Activated T-cell treated with anti-CD3 and anti-CD28 coated beads, Interleukin-2, amount 50 U/mL, for 4 hours (primary cell): ENCODE measurements at places on chromosomes 6 and 20. TPM values are rescaled to one million over a fixed set of nuclear protein-coding genes. Genes with fewer than 3 reads are reported as not detected.

DNA sequence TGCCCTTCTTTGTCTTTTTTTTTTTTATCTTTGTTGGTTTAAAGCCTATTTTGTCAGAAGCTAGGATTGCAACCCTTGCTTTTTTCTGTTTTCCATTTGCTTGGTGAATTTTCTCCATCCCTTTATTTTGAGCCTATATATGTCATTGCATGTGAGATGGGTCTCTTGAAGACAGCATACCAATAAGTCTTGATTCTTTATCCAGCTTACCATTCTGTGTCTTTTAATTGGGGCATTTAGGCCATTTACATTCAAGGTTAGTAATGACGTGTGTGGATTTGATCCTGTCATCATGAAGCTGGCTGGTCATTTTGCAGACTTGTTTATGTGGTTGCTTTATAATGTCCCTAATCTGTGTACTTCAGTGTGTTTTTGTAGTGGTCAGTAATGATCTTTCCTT, 9.5 kb upstream of the TSPYL4 start:
- no peak for DNase-seq

DNA sequence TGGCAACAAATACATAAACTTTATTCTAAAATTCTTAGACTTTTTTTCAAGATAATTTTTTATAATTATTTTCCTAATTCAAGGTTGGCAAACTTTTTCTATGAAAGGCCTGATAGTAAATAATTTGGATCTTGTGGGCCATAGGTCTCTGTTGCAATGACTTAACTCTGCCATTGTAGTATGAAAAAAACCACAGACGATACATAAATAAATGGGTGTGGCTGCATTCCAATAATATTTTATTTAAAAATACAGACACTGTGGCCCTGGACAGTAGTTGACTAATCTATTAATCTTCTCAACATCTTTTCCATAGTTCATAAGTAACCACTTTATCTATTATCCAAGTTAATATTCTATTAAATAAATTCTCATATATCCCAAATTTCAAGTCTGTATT, 281.1 kb downstream of the SYNE1 start:
- DNase-seq: no peak

- DNase-seq: no peak
These were observed 16.3 kb downstream of the ACSS2 start for GRCh38 chr20:34892671-34893070.

- no peak for DNase-seq
These were observed 7.1 kb upstream of the ZBP1 start for GRCh38 chr20:57627339-57627738.

GRCh38 chr6:160967833-160968232, 23.7 kb upstream of the MAP3K4 start:
- no peak for DNase-seq

HLA-DQA1 gene
- total RNA-seq: 13.1 TPM

SLCO4A1 gene
- 49.3 TPM for total RNA-seq

WFDC12 gene
- total RNA-seq: not detected

NHSL1 gene
- total RNA-seq: 0.11 TPM
